ENCODE measurements at places on chromosomes 12 and 14.

DNA sequence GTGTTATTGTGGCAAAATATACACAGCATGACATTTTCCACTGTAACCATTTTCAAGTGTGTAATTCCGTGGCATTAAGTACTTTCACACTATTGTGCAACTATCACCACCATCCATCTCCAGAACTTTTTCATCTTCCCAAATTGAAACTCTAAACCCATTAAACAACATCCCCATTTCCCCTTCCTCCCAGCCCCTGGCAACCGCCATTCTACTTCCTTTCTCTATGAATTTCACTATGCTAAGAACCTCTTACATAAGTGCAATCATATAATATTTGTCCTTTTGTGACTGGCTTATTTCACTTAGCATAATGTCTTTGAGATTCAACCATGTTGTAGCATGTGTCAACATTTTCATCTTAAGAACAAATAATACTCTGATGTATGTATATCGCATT lies 67.8 kb upstream of the PYGL start:
- no peak for DNase-seq

GRCh38 chr12:690466-690865 lies 27.2 kb upstream of the NINJ2 start:
- no peak for DNase-seq

DNA sequence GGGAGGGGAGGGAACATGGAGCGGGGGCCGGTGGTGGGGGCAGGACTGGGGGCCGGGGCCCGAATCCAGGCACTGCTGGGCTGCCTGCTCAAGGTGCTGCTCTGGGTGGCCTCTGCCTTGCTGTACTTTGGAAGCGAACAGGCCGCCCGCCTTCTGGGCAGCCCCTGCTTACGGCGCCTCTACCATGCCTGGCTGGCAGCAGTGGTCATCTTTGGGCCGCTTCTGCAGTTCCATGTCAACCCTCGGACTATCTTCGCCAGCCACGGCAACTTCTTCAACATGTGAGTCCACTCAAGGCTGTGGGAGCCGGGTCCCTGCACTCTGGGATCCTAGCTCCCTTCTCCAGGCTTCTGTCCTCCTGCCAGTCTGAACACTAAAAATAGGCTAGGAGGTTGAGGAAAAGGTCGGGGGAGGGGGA lies 1.1 kb downstream of the FITM1 start:
- DNase-seq = no peak

GRCh38 chr12:125038976-125039625 lies 26.1 kb upstream of the AACS start:
- DNase-seq = no peak

GRCh38 chr12:51482929-51483697 lies 58.5 kb downstream of the SLC4A8 start:
- peak; percentile 36 for DNase-seq

DNA sequence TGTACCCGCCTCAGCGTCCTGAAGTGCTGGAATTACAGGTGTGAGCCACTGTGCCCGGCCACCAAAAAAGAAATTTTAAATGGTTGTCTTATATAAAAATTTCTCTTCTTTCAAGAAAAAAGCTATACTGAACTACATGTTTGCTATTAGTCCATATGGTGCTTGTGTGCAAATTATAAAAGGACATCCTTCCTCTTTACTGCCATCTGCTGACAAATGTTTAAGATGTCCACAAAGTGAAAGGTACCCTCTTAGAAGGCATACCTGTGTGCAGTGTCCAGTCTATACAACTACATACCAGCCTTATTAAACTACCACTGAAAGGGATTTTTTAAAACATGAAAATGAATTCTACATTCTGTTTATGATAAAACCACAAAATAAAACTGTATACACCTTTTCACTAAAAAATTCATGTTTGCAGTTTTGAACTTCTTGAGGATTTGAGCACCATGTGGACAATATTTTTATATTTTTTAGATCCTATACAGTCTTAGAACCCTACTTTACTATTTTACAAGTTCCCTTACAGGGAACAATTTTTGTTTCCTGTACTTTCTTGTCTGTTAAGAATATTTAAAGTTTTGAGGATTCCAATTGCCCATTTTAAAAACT lies 32.8 kb upstream of the TOMM20L start:
- DNase-seq = peak; percentile 16

DNA sequence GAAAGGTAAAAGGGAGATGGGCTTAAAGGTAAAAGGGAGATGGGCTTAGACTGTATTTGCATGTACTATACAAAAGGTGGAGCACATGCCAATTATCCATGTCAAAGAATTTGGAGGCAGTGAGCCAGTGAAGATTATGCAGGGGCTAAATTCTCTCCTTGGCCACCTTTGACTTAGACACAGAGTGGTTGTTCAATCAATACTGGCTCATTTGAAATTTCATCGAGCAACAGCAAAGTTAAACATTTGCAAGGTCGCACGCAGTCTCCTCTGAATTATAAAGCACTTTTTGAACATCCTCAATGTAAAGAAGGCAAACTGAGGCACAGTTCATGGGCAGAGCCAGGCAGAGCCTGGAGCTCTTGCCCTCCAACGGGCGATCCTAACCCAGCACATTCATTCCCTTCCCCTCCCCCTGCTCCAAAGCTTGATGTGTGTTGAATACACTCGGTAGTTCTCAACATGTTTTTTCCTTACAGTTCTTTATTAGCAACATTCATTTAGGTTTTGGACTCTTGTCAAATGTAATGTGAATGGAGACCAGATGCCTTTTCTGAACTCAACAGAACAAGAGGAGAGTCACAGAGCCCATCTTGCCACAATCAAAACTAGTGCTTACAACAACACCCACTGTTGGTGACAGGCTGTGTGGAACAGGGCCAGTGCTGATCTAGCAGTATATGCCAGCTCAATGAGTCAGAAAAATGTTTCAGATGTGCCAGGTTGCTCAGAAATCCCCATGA lies 169.7 kb upstream of the G2E3 start:
- DNase-seq = peak; percentile 19

DNA sequence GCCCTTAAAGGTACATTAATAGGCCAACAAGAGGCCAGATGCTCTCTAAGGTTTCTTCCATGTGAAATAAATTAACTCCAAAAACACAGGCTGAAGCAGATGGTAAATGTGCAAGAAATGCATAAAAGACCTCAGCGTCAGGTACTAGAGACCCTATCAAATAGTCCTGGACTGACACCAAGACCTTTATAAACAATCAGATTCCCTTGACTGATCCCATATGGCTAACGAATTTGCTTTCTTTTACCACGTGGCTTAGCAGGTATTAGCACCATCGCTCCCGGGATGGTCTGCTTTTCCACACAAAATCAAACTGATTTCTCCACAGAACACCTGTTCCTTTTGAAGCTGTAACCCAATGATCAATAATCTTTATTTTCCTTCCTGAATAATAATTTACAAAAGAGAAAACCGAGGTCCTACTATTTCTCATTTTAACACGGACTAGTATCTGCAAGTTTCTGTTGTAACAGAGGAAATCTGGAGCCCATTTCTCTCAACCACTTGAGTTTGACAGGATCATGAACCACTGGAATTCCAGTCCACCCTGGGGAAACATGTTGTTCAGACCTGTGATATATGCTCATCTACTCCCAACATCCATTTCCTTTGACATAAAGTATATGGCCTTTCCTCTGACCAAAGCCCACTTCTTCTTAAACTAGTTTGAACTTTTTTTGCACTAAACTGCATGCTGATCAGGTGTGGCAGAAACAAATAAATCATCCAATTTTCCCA lies 48.2 kb upstream of the DAAM1 start:
- peak; percentile 11 for DNase-seq

GRCh38 chr12:54701940-54702592 lies 53.9 kb upstream of the DCD start:
- peak; percentile 52 for DNase-seq

- DNase-seq = no peak
These were observed 254.4 kb upstream of the BTG1 start for GRCh38 chr12:92400006-92400405.

GRCh38 chr14:73325630-73326299 lies 88.5 kb downstream of the PAPLN start:
- DNase-seq = no peak

- DNase-seq = no peak
These were observed 32.7 kb upstream of the KLRF1 start for GRCh38 chr12:9794484-9795093.

GRCh38 chr12:724194-724855 lies 28.1 kb upstream of the WNK1 start:
- DNase-seq = no peak

- DNase-seq = no peak
These were observed 132.1 kb downstream of the ANKS1B start for GRCh38 chr12:99852666-99853065.

GRCh38 chr14:92584816-92585215 lies 71.2 kb downstream of the RIN3 start:
- DNase-seq = peak; percentile 17

- DNase-seq = no peak
These were observed 25.6 kb upstream of the GPATCH2L start for GRCh38 chr14:76126076-76126475.

DNA sequence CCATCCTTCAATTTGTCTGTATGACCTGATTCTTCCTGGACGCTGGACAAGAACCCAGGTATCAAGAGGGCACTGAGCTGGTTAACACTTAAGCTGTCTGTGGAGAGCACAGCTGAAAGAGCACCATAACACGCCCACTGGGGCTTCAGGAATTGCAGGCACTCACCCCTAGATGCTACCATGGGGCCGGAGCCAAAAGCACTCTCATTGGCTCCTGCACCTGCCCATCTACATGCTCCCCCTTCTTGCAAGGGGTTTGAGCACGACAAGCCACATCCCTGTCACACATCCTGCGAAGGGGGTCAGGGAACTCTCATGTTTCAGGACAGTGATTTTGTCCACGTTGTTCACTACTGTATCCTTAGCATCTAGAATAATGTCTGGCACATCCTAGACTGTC lies 35.1 kb upstream of the TBC1D15 start:
- DNase-seq = no peak

- no peak for DNase-seq
These were observed 187.7 kb upstream of the LHX5 start for GRCh38 chr12:113659416-113659815.

- DNase-seq = no peak
These were observed 68.3 kb downstream of the TTC7B start for GRCh38 chr14:90747909-90748308.
